ENCODE measurements at places on chromosomes 11 and 22.

DNA sequence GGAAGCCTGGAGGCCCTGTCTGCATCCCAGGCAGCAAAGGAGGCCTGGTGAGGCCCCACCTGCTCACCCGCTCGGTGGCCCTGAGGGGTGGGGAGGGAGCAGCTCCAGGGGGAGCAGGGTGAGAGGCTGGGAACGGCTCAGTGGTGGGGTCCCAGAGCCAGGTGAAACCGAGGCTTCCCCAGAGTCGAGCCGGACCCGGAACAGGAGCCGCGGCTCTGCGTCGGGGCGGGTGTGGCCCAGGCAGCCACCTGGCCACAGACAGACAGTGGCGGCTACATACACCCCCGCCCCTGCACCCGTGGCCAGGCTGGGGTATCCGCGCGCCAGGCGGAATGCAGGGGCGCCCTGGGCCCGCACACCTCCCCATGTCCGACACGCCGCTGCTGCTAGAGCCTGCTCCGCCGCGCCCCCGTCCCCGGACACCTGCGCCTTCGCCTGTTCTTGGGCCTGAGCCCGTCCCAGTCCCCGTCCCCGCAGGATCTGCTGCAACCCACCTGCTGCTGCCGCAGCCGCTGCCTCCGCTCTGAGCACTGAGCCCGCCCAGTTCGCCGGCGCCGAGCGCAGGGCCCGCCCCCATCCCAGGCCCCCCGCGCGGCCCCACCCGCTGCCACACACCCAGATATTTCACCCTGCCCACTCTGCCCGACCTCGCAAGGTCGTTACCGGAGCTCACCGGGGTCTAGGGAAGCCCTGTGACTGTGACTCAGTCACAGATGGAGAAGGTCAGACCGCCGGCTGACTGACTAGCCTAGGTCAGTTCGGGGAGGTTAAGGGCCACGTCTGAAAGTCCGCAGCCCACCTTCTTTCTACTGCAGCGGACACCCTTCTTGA lies at the start of gene SLC7A4:
Gene SLC7A4 (minus strand): TSS at position 525 of the 831 bp plus-strand sequence. CDS start 749 bp downstream, outside the sequence.
- DNase-seq: no peak

DNA sequence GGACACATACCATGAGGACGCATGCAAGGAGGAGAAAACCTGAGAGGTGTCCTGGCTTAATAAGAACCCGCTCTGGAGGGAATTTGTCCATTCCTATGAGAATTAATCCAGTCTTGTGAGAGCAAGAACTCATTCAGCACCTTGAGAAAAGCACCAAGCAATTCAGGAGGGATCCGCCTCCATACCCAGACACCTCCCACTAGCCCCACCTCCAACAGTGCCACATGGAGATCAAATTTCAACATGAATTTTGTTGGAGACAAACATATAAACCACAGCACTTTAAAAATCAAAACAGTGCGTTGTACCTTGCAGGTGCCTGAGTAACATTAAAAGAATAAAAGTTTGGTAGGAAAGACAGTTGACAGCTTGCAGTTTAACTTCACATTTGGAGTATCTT lies 11.4 kb downstream of the UBE4A start:
- no peak for DNase-seq

- DNase-seq: no peak
Observed at GRCh38 chr11:119802670-119803069, 73.7 kb upstream of the NECTIN1 start.

DNA sequence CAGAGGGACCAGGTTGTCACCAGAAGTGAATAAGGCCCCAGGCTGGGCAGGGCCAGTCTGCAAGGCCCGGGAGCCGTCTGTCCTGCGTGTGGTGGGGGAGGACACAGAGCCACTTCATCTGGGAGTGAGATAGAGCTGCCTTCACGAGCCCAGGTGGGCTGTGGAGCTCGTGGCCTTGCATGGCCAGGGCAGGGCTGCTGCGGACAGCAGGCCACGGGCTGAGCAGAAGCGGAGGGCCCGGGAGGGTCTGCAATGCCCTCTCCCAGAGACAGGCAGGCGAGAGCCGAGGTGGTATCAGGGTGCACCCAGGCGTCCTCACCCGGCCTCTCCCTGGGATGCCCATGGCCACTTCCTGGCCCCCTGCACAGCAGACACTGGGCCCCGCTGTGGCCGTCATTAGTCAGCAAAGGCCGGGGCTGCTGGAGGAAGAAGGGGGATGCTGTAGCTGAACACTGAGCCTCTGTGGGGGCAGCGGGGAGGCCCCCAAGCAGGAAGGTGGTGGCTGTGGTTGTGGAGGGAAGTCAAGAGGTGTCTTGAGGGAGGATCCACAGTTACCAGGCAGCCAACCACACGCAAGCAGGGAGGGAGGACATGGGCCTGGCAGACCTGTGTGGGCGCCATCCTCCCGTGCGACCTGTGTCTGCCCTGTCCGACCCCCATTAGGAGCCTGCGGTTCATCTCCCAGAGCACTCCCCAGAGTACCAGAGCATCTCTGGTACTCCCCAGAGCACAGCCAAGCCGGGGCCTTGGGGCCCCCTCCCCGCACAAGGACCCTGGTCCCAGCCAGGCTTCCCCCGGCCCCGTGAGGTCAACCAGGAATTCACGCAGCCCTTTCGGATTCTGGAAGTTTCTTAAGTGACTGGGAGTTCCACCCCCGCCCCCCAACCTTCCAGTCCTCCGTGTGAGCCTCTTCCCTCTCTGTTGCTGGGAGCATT lies 1109.5 kb downstream of the BRD1 start:
- no peak for DNase-seq

GRCh38 chr11:74739546-74740270 lies 8.5 kb upstream of the CHRDL2 start:
- DNase-seq: no peak
